Hepatocyte (in vitro differentiated cells): ENCODE measurements at places on chromosomes 3 and 15.

DNA sequence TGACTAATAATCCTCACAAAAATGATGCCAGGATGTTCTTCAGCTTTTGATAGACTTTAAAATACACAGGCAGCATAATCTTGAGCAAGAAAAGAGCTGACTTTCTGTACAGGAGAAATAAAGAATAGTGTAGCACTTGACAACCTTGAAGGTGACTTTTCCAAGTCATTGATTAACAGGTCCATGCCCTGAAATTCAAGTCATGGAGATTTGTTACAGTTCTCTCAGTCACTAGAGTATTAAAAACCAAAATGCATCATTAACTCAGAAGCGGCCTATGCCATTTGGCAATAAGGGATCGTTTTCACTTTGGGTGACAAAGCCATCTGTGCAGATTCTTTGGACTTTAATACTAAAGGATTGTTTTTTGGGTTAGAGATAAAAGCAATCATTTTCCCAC lies 692.7 kb upstream of the SGO1 start:
- H3K27me3 ChIP-seq = no peaks in the 10 kb centered on the region
- H3K4me3 ChIP-seq = no peak overlapping the region
- no peaks in the 10 kb centered on the region for H3K4me1 ChIP-seq
- H3K36me3 ChIP-seq = no peaks in the 10 kb centered on the region
- DNase-seq = no peak

DNA sequence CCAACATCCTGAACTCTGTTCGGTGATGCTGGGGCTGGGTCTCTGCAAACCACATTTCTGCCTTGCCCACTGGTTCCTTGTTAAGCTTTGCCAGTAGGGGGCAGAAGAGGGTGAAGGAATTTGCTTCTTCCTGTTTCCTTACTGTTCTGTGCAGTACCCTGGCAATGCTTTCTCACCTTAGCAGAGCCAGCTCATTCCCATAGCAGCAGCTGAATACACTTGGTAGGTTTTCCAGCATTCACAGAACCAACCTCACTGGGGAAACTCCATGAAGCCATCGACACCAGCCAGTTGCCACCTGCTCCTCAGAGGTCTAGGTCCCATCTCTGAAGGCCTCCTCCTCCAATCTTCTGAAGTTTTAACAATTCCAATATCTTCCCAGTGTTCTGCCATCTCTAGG lies 308.4 kb downstream of the PDCD6IP start:
- H3K4me3 ChIP-seq = no peak overlapping the region
- no peaks in the 10 kb centered on the region for H3K27me3 ChIP-seq
- H3K27ac ChIP-seq = no peak overlapping the region
- H3K36me3 ChIP-seq = no peaks in the 10 kb centered on the region

DNA sequence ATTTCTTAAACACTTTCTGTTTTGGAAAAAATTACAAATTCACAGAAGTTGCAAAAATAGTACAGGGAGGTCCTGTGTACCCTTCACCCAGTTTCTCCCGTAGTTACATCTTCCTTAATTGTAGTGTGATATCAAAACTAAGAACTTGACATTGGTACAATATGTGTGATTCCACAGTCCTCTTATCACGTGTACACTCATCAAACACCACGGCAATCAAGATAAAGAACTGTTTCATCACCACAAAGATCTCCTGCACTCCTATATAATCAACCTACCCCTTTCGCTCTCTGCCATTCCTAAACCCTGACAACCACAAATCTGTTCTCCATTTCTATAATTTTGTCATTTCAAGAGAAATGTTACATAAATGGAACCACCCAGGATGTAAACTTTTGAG lies 31.4 kb downstream of the POMGNT2 start:
- no peak for DNase-seq
- H3K27me3 ChIP-seq = no peaks in the 10 kb centered on the region
- H3K4me1 ChIP-seq = peaks cover 3% of the 10 kb centered on the region
- H3K27ac ChIP-seq = no peak overlapping the region
- no peak overlapping the region for H3K4me3 ChIP-seq

DNA sequence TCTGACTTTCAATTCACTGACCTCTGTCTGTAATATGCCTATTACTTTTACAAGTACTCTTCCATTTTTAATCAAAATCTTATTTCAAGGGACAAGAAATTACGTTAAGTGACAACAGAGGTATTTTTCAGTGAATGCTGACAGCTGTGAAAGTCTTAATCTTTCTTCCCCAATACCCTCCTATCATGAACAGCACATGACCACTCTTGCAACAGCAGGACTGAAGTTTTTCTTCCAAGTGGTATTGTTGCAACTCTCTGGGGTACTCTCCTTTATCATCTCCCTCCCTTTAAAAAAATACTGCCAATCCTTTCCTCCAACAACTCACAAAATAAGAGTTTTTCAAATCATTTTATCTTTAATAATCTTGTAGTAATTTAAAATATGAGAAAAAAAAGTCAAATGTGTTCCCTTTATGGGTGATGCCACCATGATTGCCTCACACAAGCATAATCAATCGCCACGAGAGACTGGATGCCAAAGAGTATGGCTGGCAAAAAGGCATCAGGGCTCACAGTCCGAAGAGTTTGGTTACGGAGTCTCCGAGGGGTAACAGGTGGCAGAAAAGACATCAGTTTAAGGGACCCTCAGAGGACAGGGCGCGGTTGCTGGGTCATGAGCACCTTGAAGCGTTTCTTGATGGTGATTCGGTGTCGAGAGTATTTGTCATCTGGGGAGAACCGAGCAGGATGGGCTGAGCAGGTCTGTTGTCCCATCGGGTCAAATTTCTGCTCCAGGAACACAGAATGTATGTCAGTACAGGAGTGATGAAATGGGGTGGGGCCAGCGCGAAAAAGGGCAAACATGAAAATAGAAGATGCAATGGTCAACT lies 1.3 kb downstream of the NOP10 start:
- no peaks in the 10 kb centered on the region for H3K27me3 ChIP-seq
- DNase-seq = no peak
- H3K4me3 ChIP-seq = peak overlapping the region; percentile 76

DNA sequence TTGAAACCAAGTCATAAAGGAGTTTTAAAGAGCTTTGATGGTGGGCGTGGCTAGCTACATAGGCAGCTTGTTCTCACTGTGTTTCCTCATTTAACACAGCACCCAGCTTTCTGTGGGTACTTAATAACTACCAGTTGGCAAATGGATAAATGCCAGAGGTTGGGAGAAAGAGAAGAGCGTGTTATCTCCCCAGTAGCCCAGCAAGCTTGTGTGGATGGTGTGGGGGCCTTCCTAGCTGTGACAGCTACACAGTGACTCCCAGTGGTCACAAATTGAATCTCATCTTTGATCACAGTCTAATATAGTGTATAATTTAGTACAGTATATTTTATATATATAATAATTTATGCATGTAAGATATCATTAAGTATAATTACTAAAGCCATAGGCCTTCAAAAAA lies 984.1 kb downstream of the EPHA3 start:
- no peak overlapping the region for H3K27ac ChIP-seq
- no peak overlapping the region for H3K4me3 ChIP-seq
- DNase-seq = peak; percentile 73
- no peaks in the 10 kb centered on the region for H3K27me3 ChIP-seq
- H3K36me3 ChIP-seq = no peaks in the 10 kb centered on the region

DNA sequence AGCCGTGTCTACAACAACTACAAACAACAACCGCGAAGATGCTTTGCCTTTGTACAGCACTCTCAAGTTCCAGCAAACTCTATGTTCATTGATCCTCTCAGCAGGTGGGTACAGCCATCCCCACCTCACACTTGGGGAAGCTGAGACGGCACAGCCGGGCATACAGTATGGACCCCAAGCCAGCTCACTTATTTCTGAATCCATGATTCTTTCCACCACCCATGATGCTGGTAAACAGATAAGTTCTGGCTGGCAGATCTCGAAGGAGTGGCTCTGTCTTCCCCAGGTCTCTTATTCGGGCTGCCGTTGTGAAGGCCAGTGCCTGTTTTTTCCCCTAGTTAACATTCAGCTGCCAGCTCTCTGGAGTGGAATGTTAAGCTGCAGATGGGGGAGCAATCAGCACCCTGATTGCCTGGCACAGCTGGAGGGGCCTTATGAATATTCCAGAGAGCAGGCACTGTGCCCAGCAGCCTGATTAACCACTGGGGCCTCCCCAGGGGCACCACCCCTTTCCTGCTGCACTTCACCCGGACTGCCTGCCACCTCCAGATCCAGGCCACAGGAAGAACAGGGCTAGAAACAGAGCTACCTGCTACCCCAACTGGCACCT lies 73.2 kb downstream of the CORO2B start:
- no peak for DNase-seq
- no peaks in the 10 kb centered on the region for H3K27me3 ChIP-seq
- H3K36me3 ChIP-seq = no peaks in the 10 kb centered on the region
- H3K4me3 ChIP-seq = no peak overlapping the region

DNA sequence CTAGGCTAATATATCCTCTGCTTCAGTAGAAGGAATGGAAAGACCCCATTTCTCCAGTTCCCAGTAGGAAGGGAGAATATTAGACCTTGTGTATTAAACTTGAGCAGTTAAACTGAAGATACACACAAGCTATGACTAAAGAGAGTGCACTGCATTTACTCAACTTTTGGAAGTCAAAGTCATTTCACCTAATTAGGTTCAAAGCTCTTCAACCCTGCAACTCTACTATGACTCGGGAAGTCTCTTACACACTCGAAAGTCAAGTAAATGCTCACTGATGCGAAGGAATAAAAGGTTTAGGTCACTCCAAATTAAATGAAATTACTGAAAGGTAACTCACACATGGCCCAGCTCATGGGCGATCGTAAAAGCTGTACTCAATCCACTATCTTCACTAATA lies 33.8 kb downstream of the ADAMTS9 start:
- H3K4me3 ChIP-seq = no peak overlapping the region
- no peak for DNase-seq
- H3K27ac ChIP-seq = no peak overlapping the region

DNA sequence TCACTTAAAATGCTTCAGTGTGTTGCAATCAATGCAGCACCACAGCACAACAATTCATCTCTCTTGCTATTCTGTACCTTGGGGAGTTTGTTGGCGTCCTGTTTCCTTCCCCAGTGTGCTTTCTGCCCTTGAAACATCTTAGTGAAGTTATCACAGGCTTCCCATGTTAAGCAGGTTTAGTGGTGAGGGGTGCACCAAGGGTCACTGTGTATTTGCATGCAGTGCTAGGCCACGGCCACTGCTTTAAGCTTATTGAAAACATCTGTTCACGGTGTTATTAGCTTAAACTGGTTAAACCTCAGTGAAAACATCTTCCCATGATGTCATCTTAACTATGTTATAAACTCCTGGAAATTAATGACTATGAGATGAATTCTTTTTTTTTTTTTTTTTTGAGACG lies 217.3 kb upstream of the GOLIM4 start:
- H3K4me3 ChIP-seq = no peak overlapping the region
- no peaks in the 10 kb centered on the region for H3K27me3 ChIP-seq
- no peaks in the 10 kb centered on the region for H3K4me1 ChIP-seq

DNA sequence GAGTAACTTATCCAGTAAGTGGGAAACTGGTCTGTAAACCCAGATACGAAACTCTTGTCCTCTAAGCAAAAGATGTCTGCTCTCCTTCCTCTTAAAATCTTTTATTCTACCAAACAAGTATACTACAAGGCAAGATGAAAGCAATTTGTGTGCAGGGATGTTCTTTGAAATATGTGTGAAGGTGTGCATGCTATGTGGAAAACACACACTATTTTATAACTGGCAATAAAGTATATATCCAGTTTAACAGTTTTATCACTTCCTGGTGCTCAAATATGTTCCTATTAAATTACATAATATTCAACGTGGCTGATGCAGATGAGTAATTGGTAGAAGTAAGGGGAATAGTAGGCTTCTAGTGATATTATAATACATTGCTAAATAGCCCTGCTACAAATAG lies 566.5 kb downstream of the ROBO2 start:
- H3K27ac ChIP-seq = no peak overlapping the region

GRCh38 chr15:79431636-79432344 lies at the start of gene MINAR1:
Gene MINAR1 (plus strand): TSS chr15:79432336. CDS start chr15:79456148, 23,812 bp downstream.
- H3K4me1 ChIP-seq = peaks cover 22% of the 10 kb centered on the region
- no peaks in the 10 kb centered on the region for H3K36me3 ChIP-seq
- peaks cover 92% of the 10 kb centered on the region for H3K27me3 ChIP-seq
- DNase-seq = peak; percentile 65

DNA sequence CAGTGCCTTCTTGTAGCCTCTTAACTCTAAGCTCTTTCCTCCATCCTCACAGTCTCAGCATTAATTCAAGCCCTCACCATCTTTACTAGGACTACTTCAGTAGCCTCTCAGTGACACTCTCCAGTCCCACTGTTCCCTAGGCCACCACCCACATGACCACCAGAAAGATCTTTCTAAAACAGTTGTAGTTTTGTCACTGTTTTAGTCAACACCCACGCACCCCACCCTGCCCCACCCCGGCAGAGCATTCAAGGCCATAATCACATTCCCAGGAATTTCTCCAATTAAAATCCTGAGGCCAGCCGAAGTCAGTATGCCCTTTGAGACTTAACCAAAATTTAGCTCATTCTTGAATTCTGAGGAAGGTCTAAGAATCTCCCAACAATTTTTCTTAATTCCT lies 31.2 kb upstream of the PSMD6 start:
- no peak for DNase-seq
- no peaks in the 10 kb centered on the region for H3K27me3 ChIP-seq
- H3K4me3 ChIP-seq = no peak overlapping the region
- H3K27ac ChIP-seq = no peak overlapping the region
- H3K36me3 ChIP-seq = no peaks in the 10 kb centered on the region
- no peaks in the 10 kb centered on the region for H3K4me1 ChIP-seq

GRCh38 chr3:16242177-16242576 lies 22.6 kb downstream of the DPH3 start:
- DNase-seq = no peak
- no peak overlapping the region for H3K4me3 ChIP-seq
- H3K27me3 ChIP-seq = no peaks in the 10 kb centered on the region
- H3K4me1 ChIP-seq = peaks cover 8% of the 10 kb centered on the region

GRCh38 chr3:185625784-185626183 lies 39.7 kb downstream of the SENP2 start:
- no peaks in the 10 kb centered on the region for H3K27me3 ChIP-seq
- peaks cover 17% of the 10 kb centered on the region for H3K4me1 ChIP-seq
- H3K36me3 ChIP-seq = no peaks in the 10 kb centered on the region
- H3K4me3 ChIP-seq = no peak overlapping the region

DNA sequence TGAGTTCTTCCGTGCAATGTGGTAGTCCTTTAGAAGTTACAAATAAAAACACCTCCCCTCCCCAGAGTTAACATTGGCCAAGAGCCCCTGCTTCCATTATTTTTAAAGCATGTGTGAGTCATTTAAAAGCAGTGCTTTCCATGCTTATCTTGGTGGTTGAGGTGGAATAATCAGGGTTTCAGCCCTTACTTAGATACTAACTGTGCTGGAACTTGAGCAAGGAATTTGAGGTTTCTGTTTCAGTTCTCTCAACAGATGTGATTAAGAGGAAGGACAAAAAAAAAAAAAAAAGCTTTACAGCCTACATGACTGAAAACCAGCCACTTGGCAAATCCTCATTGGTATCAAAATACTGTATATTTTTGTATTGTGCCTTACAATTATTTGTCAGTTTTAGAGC lies 64.5 kb downstream of the CGNL1 start:
- no peaks in the 10 kb centered on the region for H3K36me3 ChIP-seq
- H3K27me3 ChIP-seq = no peaks in the 10 kb centered on the region
- H3K4me3 ChIP-seq = no peak overlapping the region
- peak; percentile 65 for DNase-seq
